Activated CD8-positive, alpha-beta memory T cell treated with anti-CD3 and anti-CD28 coated beads, Interleukin-2, amount 50 U/mL, for 48 hours (primary cell): ENCODE measurements at places on chromosomes 4 and X.

- DNase-seq: no peak
Observed at GRCh38 chr4:81796790-81797528, 325.3 kb upstream of the RASGEF1B start.

DNA sequence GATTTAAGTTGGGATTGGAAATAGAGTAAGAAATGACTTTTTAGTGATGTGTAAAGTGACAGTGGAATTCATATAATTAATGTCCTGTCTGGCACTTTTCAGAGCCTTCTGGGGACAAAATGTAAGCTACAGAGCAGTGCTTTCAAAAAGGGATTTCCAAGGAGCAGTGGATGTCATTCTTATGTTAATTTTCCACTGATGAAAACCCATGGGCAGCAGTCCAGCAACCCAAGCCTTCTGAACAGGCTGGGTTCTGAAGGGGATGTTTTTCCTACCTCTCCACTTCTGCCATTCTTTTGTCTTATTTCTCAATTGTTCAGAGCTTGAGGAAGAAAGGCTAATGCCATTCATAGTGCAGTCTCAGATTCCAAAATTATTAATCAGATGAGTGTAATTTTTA lies 717.6 kb upstream of the HS3ST1 start:
- no peak for DNase-seq

DNA sequence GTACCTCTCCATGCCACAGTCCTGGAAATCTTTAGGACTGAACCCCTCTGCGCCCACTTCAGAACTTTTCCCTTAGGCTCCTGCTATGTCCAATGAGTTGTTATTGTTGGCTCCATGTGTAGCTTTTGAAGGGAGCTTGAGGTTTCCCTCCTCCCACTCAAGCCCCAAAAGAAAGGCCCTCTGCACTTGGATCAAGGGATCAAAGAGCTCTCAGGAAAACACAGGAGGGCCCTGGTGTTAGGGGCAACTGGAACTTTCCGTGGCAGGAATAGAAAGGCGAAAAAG lies 135.0 kb downstream of the RASL11B start:
- no peak for DNase-seq

GRCh38 chrX:150291014-150291413 lies 72.1 kb upstream of the MAMLD1 start:
- DNase-seq: no peak

- DNase-seq: no peak
Observed at GRCh38 chr4:24777536-24778463, 17.6 kb upstream of the SOD3 start.

GRCh38 chrX:23616361-23616760 lies 50.9 kb upstream of the PRDX4 start:
- DNase-seq: no peak

- DNase-seq: peak; percentile 51
Observed at GRCh38 chr4:110619463-110620247, 3.2 kb downstream of the PITX2 start.

- no peak for DNase-seq
Observed at GRCh38 chr4:11106759-11107158, 321.9 kb downstream of the HS3ST1 start.

DNA sequence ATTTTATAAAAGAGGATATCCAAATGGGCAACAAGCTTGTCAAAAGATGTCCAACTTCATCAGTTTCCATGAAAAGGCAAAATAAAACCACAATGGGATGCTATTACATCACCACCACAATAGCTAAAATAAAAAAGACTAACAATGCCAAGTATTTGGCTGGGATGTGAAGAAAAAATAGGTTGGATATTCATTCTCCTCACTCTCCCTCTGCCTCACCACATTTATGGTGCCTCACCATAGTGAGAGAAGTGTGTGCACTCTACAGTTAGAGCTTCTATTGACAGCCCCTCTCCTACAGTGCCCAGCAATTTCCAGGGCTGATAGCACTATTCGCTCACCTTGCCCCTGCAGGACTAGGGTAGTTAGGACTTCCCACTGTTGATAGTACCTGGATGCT lies 25.5 kb downstream of the VEGFC start:
- DNase-seq: no peak

GRCh38 chrX:143636831-143637230 lies 930 bp upstream of the SLITRK4 start:
- no peak for DNase-seq

DNA sequence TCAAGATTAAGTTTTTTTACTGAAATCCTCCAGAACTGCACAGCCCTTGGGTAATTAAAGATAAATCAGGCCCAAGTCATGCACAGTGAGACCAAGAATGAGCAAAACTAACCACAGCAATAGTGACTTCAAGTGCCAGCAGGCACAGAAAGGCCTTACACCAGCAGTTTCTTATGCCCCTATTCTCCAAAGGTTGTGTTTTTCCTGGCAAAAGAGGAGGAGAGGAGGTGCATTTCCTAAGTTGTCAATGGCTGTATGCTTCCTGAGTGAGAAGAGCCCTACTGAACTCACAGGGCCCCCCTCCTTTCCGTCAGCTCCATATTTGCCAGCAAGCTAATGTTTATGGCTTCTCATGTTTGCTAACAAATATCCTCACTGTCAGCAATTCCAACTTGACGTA lies 418.7 kb upstream of the INTU start:
- no peak for DNase-seq
